ENCODE measurements at places on chromosomes 5 and 9.

GRCh38 chr9:12702160-12702758 is 9.1 kb downstream of the TYRP1 start:
- DNase-seq, result peak; percentile 41

DNA sequence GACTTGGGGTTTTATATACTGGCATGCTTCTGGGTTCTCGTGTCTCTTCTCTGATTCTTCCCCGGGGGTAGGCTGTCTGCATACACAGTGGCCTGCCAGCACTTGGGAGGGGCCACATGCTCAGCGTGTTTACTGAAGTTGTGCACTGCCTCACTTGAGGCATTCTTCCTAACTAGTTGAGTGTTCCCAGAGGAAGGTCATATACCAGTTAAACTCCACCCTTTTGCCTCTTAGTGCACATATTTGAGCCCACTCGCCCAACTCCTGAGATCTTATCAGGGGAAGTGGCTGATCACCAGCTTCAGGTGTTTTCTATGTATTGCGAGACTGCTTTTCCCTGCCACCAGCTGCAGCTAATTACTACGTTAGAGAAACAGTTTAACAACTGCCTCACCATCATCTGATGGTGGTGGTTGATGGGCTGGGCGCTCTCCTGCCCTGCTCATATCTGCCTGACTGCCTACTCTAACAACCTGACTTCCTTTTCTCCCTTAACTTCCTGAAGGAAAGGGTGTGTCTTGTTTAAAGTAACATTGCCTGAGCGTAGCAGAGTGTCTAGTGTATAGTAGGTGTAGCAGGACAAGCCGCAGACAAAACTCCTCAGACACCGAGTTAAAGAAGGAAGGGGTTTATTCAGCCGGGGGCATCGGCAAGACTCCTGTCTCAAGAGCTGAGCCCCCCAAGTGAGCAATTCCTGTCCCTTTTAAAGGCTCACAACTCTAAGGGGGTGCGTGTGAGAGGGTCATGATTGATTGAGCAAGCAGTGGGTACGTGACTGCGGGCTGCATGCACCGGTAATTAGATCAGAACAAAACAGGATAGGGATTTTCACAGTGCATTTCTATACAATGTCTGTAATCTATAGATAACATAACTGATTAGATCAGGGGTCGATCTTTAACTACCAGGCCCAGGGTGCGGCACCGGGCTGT is 60.1 kb upstream of the CLINT1 start:
- no peak for DNase-seq

DNA sequence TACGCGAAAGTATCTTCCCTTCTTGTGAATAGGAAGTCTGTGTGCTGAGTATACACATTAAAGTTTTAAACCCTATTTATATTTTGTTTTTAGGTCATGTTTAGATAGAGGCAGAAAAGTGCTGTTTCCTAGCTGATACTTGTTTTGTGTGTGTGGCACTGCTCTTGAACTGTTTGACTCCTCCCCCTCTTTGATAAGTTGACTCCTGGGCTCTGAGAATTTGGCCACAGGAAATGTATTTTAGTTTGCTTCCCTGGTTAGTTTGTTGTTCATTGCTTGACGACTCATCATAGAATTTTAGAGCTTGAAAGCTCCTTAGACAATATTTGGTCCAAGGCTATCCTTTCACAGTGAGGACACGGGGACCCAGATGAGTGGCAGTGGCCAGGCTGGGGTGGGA is 2.0 kb upstream of the CDC14B start:
- DNase-seq, result no peak

- DNase-seq, result no peak
Observed at GRCh38 chr9:84748112-84748511, 78.6 kb downstream of the NTRK2 start.

DNA sequence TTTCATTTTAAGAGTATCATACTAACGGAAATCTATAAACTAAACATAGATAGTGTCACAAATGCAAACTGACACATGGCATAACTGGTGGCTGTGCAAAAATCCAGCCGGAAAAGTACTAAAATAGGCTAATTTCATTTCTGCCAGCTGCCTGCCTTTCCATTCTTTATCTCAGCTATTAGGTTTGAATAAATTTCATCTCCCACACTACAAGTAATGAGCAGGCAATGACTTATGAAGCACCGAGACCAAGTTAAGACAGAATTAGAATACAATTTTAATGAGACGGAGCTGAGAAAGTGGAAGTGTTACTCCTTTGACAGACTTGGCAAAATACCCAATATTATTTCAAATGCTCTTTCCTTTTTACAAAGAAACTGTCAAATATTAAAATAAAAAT is 258.8 kb upstream of the ZNF608 start:
- DNase-seq, result no peak

DNA sequence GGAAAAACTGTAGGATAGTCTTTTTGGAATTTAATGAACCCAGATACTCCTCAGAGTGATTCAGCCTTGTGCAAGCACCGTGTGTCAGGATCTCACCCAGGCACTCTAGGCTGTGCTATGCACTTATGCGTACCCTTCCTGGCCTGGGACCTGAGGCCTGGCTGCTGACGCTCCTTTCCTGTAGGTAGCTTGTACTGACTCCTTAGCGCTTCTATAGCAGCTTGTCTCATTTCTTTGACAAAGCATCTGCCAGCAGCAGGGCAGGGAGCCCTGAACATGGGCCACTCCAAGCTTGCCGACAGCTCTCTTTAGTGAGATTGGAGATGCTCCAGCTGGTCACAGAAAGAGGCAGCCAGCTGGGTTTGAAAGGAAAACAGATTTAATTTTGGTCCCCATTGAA is 147.3 kb downstream of the SGCD start:
- DNase-seq, result no peak

All from mammary epithelial cell (primary cell).